BE2C (cell line): ENCODE measurements at places on chromosomes 3 and 15.
A peak's percentile ranks its signal among the peaks of the same experiment; 100 is the strongest.

- no peak for DNase-seq
These were observed 57.1 kb upstream of the STRIT1 start for GRCh38 chr3:155350571-155350970.

- peak; percentile 20 for DNase-seq
These were observed 23.3 kb upstream of the MYO5C start for GRCh38 chr15:52318729-52319500.

DNA sequence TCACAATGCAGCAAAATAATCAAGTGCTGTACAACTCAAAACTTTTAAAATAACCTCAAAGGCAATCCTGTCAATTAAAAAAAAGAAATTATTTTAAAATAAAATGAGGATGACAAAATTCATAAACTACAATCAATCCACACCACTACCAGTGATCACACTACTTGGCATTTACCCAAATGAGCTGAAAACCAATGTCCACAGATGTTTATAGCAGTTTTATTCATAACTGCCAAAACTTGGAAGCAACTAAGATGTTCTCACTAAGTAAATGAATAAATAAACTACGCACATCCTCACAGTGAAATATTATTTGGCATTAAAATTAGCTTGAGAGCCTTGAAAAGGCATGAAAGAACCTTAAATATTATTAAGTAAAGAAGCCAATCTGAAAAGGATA is 121.3 kb downstream of the STAG1 start:
- no peak for DNase-seq

- no peak for DNase-seq
These were observed 132.9 kb downstream of the TPRG1 start for GRCh38 chr3:189304465-189305351.

DNA sequence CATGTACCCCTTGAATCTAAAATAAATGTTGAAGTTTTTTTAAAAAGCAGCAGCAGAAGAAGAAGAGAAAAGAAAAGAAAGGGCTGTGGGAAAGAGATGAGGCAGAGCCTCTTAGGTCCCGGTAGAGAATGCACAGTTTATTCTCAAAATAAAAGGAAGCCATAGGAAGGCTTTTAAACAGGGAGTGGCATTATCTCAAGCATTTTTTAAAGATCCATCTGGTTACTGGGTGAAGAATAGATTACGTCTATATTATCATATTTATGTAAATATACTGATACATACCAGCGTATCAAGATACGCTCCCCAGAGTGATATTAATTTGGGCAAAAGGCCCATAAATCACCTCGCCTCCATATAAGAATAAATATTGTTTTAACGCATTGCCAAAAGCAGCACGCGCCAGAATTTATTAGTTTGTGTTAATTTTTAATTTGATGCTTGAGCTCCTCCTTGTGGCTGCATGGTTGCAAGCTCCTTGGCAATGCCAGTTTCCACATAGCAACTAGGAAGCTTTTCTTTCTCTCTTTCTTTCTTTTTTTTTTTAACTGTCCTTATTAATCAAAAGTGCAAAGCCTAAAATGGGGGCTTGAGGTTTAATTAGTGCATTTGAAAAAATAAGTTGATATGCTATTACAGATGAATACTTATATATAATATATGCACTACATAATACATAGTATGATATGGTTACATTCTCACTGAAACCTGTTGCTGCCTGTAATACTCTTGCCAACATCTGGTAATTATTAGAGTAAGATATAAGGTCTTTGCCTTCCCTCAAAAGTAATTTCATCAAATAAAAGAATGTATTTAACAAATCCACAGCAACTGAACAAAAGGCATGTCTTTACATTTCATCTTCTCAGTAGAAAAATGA is 242.8 kb upstream of the UBE2E2 start:
- no peak for DNase-seq

DNA sequence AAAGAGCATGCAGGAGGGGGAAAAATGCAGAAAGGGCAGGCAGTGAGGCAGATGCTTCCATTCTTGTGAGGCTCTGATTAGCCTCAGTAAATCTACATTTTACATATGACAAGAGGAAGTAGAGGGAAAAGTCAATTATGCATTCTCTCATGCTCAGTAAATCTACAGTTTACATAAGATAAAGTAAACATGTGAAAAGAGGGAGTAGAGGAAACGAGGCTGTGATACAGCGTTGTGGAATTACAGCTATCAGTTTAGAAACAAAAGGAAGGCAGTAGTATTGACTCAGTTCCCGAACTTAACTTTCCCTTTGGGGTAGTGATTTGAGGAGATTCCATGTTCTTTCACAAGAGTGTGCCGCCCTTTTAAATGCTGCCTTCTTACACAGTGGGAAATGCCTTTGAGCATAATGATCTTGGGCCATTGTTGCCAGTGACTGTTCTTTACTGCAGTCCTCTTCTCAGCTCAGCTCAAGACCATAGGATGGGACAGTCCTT is 39.3 kb downstream of the OSTN start:
- no peak for DNase-seq

- no peak for DNase-seq
These were observed 7.8 kb downstream of the PAK6 start for GRCh38 chr15:40246496-40247280.

DNA sequence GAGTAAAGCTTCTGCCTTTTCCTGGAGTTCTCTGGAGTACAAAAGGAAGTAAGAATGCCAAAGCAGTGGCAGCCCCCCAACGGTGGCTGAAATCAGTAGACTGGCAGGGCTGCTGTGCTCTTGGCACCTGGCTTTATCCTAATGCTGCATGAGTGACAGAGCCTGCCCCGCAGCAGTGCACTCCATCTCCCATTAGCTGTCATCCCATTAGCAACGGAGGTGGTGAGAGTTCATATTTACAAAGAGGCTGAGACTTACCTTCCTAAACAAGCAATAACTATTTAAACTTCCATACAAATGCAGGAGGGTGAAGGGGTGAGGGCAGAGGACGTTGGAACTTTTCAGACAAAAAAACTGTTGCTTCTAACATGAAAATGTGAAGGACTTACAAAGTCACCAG is 51.9 kb downstream of the SERPINI1 start:
- peak; percentile 52 for DNase-seq

DNA sequence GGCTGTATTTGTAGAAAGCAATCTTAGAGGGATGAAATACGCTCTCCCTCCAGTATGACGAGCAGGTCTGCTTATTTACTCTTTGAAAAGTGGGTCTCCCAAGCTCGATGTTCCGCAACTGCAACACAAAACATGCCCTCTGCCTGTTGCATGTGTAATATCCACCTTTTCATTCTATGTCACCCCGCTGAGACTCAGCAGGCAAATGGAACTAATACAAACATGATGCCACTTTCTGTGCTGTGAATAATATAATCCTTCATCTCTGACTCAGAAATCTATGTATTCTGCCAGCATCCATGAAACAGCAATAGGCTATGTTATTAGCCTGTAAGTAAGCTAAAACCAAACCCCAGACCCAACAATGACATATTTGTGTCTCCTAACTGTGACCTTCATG is 200.8 kb upstream of the TMCO5A start:
- no peak for DNase-seq

- no peak for DNase-seq
These were observed 13.2 kb downstream of the KLHL6 start for GRCh38 chr3:183542355-183542754.

DNA sequence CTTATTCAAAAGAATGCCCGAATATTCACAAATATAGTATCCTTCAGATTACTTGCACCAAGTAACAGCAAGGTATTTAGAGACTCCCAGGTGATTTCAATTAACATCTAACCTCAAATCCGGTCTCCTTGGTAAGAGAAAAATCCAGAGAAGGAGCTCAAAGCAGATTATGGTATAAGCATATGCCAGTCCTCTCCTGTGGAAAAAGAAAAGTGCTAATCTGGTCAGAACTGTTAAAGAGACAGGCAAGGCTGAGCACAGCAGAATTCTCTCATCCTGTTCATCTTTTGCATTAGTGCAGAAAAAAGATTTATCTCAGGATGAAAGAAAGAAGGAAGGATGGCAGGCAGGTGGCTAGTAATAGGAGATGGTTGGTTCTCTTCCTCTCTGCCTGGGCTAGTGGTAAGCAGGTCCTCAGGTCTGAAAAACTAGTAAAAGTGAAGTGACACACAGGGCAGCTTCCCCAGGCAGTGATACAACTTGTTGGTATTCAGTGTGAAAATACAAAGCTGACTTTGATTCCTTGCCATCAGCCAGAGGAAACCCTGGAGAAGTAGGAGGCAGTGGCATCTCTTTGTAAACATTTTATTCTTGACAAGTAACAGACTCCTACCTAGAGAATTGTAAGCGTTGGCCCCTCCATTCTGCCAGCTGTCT is 14.2 kb downstream of the ATXN7 start:
- DNase-seq: no peak

GRCh38 chr3:47288966-47289910 is 6.5 kb downstream of the KLHL18 start:
- DNase-seq: no peak

- DNase-seq: no peak
These were observed 111.7 kb downstream of the LMLN start for GRCh38 chr3:198071602-198072287.

- DNase-seq: no peak
These were observed 13.3 kb upstream of the PTX3 start for GRCh38 chr3:157423337-157423736.

GRCh38 chr15:92683511-92683834 is 27.9 kb upstream of the FAM174B start:
- DNase-seq: peak; percentile 49

GRCh38 chr3:196073255-196073753 is 8.6 kb downstream of the TFRC start:
- DNase-seq: peak; percentile 70

- no peak for DNase-seq
These were observed 391.0 kb upstream of the CADM2 start for GRCh38 chr3:84567796-84568195.

GRCh38 chr3:23405081-23405480 is 202.0 kb downstream of the UBE2E2 start:
- no peak for DNase-seq

DNA sequence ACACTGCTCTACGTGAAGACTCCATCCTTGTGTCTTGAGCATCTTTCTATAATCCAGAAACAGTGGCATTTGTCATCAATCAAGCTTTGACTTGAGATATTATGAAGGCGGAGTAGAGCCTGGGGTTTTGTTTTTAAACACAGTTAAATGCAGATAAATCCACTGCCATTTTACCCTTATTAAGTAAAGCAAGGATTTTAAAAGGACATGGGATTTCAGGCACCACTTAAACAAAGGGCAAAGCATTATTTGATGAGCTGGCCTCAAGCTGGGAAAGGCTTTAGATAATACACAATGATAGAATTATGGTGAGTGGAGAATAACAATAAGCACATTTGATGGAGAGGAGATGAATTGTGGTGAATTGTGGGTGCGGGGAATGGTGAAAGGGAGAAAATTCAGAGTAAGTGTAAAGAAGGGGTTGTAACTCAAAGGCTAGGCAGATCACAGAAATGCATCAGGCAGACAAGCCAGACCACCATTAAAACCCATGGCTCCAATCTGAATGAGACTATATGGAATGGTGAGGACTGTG is 54.9 kb upstream of the GLCE start:
- no peak for DNase-seq

- DNase-seq: no peak
These were observed 390.6 kb upstream of the CFAP20DC start for GRCh38 chr3:59440285-59441028.

- DNase-seq: no peak
These were observed 14.8 kb upstream of the HCN4 start for GRCh38 chr15:73383310-73384189.

DNA sequence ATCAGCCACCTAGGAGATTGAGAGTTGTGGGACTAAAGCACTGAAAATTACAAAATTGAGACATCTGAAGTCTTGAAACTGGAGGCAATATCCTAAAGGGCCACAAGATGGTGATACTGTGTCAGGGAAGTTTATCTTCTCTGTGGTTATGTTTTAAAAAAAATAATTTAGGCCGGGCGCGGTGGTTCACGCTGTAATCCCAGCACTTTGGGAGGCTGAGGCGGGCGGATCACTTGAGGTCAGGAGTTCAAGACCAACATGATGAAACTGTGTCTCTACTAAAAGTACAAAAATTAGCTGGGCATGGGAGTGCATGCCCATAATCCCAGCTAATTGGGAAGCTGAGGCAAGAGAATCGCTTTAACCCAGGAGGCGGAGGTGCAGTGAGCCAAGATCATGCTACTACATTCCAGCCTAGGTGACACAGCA is 17.9 kb upstream of the NIT2 start:
- peak; percentile 50 for DNase-seq

DNA sequence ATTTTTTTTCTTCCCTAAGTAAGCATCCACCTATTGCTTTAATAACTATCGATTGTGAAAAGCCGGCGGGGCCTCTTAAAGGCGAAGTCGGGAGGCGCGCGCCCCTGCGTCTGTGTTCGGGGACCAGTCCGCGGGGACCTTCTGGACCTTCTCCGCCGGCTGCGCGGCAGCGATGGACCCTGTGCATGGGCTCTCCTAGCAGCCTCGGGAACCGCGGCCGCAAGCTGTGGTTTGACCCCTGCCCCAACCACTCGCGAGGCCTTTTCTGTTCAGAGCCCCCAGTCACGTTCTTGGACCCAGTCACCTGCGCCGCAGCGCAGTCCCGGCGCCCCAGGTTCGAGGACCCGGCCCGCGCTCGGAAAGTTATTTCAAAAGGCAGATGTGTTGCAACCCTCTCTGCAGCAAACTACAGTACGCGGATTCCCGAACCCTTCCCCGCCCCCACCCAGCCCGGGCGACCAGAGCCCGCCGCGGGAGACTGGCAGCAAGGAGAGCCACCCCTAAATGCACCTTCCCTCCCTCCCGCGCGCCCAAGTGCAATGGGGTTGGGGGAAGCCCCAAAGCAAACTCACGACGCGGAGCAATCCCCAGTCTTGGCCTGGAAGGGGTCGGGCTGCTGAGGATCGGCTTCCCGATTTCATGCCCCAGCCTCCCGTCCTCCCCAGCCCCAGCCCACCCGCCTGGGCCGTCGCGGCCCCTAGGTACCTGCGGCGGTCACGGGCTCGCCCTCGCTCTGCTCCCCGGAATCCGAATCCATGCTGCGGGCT is 684 bp downstream of the TNFAIP8L3 start:
- DNase-seq: no peak

- peak; percentile 50 for DNase-seq
These were observed 63.8 kb downstream of the SPSB4 start for GRCh38 chr3:141114816-141115460.

DNA sequence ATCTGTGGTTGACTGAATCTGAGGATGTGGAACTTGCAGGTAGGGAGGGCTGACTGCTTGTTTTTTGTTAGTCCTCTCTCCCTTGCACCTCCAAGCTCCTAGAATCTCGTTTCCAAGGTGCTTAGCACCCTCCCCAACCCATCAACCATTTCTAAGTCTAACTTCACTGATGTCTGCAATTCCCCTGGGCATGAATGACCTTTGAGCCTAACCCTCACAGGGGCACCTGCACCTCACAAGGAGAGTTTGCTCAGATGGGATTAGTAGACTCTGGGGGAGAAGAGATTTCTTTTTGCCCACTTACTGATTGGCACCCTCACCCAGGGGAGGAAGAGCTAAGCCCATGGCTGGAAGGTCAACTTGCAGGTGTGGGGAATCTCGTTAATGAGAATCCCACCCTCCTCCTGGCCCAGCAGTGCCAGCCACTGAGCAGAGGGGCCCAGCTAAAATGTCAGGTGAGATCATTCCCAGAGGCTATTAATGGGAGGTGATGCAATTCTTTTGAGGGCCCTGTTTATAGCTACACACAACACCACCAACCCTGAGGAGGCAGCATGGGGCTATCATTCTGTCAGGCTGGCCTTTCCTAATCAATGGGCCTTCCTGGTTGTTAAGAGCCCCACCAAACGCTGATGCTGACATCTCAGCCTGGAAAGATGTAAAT is 81.6 kb upstream of the HERC1 start:
- DNase-seq: no peak
